ENCODE measurements at places on chromosomes 13 and 19.
A peak's percentile ranks its signal among the peaks of the same experiment; 100 is the strongest.

- no peak for DNase-seq
Measured at GRCh38 chr19:49832556-49832955, 14.5 kb downstream of the MED25 start.

GRCh38 chr13:102993348-102993747 is 72.9 kb downstream of the SLC10A2 start:
- DNase-seq: no peak

- no peak for DNase-seq
Measured at GRCh38 chr19:55012306-55012705, 25.8 kb downstream of the GP6 start.

DNA sequence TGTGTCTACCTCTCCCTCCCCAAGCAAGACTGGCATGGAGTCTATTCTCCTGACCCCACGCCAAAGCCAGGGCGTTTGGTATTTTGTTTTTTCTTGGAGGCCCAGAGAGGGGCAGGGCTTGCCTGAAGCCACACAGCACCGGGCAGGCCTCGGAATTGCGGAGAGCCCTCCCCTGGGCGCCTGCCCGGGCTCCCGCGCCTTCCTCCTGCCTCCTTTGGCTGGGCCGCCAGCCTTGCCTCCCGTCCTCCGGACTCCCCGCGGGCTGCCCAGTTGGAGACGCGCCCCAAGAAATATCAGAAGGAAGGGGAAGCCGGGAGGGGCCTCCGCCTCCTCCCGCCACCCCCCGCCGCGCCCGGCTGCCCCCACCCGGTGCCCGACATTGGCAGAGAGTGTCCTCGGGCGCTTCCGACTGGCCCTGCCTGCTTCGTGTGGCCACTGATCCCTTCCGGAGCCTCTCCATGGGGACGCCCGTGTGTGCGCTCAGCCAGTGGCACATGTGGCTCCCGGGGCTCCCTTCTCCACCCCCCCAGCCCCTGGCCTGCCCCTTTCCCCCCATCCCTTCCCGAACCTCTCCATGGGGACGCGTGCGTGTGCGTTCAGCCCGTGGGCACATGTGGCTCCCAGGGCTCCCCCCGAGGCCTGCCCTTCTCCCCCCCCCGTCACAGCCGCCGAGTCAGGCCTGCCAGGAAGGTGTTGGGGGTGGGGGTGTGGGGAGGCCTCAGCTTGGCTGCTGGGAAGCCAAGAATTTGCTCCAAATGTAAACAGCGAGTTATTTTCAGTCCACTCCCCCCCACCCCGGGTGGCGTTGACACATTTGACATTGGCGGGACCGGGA is 37.3 kb downstream of the NFIC start:
- DNase-seq: no peak

DNA sequence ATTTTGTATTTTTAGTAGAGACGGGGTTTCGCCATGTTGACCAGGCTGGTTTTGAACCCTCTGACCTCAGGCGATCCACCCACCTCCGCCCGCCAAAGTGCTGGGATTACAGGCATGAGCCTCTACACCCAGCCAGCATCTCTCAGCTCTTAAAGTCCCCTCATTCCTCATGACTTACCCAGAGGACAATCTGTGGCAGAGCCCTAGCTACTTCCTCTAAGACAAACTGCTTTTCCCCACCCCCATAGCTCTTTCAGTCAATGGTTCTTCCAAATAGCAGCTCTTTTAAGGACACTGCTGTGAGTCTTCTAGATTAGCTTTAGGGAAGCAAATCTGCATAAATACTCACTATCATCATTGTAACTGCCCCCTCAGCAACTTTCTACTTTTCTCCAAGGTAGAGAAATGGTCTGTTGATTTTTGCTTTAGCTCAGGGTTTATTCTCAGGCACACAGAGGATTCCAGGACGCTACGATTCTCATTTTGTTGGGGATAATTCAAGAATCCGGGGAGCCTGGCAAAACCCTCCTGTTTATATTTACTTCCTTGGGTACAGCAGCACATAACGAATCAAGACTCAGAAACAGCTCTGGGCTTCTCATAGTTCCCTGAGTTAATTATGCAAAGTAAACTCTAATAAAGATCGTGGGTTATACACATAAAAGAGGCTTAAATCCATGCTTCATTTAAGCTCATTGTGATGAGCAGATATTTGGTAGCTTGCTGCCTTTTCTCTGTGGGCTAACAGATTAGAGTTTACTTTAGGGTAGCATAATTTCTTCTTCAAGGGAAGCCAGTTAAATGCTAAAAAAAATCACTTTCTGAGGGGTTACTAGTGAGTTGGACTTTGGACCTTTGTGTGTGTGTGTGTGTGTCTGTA is 357.4 kb downstream of the TDRD3 start:
- no peak for DNase-seq

DNA sequence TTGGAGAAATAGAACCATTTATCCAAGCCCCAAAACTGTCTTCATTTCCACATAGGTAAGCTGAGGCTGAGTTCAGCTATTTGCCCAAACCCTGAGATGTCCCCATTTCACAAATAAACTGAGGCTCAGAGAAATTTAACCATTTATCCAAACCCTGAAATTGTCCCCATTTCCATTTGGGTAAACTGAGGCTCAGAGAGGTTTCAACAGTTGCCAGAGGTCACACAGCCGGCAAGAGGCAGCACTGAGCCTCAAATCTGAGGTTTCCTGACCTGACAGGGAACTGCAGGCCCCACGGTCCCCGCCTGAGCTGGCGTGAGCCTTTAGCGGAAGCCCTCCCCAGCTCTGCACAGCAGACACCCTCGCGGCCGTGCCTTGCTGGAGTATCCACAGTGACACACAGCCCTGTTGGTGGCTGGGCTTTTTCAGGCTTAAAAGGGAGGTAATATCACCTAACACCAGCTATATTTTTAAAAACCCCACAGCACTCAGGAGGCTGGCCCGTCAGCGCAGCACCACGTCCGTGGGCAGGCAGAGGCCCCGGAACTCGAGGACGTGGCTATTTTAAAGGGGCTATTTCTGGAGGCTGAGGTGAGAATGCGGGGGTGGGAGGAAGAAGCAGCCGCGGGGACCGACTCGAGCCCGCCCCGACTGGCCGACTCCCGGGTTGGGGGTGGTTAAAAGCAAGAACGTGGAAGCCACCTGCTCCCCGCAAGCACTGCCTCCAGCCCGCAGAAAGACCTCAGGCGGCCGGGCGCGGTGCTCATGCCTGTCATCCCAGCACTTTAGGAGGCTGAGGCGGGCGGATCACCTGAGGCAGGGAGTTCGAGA is 18.5 kb downstream of the PTPRS start:
- no peak for DNase-seq

DNA sequence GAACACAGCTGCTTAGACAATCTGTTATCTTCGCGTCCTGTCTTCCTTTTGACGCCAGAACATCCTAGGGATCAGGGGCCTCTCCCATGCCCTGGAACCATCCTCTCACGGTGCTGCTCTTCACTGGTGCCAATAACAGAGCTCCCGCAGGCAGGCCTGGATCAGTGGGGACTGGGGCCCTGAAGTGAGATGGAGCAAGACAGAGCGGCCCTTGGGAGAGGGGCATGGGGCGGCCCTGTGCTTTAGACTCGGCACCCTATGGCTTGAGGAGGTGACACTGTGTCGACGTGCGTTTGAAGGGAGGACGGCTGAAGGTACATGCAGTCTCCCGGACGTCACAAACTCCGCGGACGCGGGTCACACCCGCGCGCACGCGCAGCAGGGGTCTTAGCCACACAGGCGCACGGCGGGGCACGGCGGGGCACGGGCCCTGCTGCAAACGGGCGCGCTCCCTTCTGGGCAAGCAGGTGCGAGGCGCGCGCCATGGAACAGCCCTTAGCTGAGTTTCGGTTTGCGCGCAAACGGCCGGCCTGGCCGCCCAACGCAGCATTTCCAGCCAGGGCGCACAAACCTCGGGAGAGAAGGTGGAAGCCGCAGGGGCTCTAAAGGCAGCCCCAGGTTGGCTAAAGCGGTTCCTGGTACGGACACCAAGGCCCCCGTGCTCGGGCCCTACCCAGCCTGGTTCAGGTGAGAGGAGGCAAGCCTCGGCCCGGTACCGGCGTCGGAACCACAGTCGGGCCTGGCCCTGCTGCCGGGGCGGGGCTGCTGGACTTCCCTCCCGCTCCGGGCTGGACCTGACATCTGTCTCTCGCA is 16.5 kb upstream of the RNF17 start:
- no peak for DNase-seq

GRCh38 chr19:56995303-56995702 is 124.5 kb upstream of the USP29 start:
- no peak for DNase-seq

GRCh38 chr19:47633996-47634395 is 25.1 kb downstream of the BICRA start:
- DNase-seq: no peak

DNA sequence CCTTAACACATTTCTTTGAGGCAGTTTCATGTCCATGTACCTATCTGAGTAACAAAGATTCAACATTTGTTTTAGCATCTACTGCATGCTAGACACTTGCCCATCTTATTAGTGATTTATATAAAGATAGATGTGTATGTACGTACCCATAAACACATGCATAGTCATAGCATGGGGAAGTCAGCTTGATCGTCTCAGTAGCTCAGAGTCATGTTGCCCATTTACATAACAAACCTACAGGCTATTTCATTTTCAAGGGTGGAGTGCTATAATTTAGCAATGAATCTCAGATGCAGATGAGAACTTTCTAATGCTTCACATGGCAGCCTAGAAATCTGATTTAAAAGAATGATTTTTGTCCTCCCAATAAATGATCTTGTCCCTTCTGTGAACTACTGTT is 23.5 kb downstream of the FLT1 start:
- DNase-seq: peak; percentile 87

DNA sequence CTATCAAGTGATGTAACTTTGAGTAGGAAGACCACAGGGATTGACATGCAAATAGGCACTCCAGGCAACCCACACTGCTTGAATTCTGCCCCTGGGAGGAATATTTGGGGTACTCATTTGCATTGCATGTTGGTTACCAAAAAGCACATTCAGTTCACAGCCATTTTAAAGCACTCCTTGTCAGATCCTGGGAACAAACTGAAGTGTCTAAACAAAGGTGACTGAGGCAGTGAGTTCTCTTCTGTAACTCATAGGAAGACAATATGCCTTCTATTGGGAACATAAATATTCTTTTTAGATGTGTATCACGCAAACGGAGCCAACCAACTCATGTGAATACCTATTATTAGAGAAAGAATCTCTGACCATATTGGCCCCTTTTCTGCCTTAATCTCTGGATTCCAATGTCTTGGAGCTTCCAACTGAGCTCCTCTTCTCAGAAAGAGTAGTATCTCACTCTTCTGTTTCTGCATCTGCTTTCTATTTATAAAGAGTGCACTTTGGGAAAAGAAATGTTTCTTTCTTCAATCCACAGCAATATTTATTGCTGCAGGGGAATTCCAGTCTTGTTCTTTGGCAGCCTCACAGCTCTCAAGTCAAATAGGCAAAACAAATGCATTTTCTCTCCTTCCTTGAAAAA is 125.7 kb upstream of the NBEA start:
- no peak for DNase-seq

DNA sequence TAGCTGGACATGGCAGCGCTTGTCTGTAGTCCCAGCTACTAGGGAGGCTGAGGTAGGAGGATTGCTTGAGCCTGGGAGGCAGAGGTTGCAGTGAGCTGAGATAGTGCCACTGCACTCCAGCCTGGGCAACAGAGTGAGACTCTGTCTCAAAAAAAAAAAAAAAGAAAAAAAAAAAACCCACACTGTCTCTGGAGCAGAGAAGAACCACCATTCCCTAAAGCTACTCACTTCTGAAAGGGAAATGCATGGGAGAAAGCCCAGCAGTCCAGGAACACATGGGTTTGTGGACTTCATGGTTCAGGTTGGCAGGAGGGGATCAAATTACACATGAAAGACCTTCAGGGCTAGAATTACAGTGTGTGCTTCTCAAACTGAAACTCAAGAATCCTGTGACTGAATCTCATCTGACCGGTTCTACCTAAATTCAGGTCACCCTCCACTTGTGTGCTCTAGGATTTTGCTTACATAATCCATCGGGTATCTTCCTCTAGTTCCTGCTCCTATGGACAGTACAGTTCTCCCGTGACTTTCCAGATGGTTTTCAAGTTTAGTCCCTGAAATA is 30.2 kb upstream of the CPB2 start:
- no peak for DNase-seq

GRCh38 chr13:77975358-77976042 is 56.9 kb upstream of the EDNRB start:
- no peak for DNase-seq

DNA sequence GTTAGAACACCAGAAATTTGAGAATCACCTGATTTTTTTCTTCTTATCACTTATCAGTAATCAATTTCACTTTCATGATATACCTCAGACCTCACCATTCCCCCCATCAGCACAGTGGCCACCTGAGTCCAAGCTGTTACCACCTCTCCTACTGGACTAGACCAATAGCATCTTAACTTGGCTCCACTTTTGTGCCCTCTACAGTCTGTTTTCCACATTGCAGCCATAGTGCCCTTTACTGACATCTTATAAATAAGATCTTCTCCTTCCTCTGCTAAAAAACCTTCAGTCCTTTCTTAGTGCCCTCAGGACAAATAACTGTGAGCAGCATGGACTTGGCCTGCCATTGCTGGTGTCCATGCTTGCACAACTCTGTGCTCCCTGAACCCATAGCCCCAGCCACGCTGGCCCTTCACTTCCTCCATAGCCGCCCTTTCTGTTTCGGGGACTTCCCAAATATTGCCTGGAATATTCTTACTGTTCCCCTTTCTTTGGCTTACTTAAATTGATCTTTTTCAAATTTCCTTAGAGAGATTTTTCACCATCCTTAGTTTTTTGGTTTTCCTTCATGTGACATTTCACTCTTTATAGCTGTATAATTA is 380.8 kb downstream of the LMO7 start:
- peak; percentile 10 for DNase-seq

DNA sequence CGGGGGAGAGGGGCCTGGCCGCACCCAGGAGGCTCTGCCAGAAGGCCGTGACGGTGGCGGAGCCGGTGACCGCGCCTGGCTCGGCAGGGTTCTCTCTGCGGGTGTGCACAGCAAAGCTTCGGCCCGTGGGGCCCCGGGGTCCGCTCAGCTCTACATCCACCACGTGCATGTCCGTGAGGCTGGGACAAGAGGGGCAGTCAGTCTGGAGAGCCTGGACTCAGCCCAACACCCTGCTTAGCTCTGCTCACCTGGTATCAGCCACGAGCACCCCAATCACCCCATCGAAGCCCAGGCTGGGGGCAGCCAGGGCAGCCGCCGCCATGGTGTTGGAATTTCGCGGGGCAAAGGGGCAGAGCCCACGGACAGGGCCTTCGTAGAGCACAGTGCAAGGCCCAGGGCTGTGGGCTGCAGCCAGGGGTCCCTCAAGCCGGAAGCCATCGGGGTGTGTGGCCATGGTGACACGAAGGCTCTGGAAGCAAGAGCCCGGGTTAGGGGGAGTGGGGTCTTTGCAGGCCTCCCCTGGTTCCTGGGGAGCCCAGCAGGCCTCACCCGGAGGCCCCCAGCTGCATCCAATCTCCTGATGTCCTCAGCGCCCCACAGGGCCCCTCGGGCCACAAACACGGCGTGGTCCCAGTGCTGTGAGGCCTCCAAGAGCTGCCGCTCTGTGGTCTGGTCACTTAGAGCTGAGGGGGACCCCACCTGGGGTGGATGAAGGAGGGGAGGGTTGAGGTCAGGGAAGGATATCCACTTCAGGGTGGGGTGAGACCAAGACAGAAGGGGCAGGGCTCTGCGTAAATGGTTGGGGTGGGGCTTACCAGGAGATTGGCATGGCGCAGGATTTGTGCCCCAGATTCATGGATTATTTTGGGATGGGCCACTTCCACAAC is 1.4 kb downstream of the ASPDH start:
- no peak for DNase-seq

GRCh38 chr13:20990910-20991525 is 70.4 kb downstream of the LATS2 start:
- DNase-seq: no peak

- no peak for DNase-seq
Measured at GRCh38 chr13:97904059-97904458, 49.4 kb upstream of the IPO5 start.

GRCh38 chr19:55540619-55541018 is 3.7 kb upstream of the SBK2 start:
- DNase-seq: no peak

All from inflammatory macrophage treated with lipopolysaccharide for 4 hours (primary cell).